ENCODE measurements at places on chromosomes 7 and 10.

GRCh38 chr7:7581531-7582179, 15.0 kb downstream of the MIOS start:
- DNase-seq = no peak

DNA sequence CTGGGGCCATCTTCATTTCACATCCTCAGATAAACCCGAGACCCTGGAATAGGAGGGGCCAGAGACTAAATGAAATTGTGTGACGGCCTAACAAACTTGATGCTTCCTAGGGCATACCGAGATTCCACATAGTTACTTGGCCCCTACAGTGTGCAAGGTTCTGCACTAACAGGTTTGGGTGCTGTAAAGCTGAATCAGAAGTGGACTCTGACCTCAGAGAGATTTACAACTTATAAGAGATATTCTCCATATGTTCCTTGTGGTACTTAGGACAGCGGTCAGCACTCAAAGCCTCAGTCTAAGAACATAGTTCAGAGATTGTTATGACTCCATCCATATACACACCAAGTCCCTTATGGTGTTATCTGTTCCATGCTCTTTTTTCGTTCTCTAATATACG, 55.1 kb upstream of the FHIP2A start:
- DNase-seq = no peak

DNA sequence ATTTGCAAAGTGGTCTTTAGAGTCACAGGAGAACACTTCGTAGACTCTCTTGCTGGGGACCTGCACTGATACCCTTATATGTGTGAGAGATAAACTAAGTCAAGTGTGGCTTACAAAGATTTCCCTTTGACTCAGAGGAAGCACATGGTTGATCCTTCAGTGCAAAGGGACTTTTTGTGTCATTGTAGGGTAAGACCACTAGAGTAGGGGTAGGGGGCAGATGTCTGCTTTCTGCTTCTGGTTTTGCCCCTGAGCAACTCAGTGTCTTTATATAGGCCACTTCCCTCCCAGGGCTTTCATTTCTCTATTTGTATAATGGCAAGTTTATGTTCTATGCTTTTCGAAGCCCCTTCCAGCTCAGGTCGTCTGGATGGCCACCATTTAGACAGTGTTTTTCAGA, 281.7 kb downstream of the SORCS3 start:
- no peak for DNase-seq

GRCh38 chr7:22668971-22669401, 58.0 kb upstream of the IL6 start:
- DNase-seq = no peak

- no peak for DNase-seq
These were observed 141.7 kb upstream of the COL1A2 start for GRCh38 chr7:94252971-94253370.

GRCh38 chr7:38773430-38773829, 135.6 kb downstream of the VPS41 start:
- no peak for DNase-seq

GRCh38 chr7:69619635-69620034, 21.4 kb downstream of the AUTS2 start:
- no peak for DNase-seq

- no peak for DNase-seq
These were observed 390.2 kb upstream of the COBL start for GRCh38 chr7:51706851-51707250.

DNA sequence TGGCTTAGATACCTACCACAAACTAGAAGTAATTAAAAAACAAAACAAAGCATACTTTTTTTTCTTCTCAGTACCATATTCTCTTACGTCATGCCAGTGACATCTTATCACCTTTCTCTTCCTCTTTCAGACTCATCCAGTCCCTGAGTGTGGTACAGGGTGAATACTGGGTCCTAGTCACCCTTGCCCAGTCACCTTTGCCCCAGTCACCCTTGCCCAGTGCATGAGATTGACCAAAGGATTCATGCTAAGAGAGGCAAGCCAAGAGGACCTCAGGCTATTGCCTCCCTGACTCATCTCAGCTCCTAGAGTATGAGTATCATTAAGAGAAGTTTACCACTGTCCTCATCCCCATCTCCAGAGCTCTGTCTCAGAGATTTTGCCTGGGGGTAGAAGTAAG, 10.0 kb upstream of the TSPAN12 start:
- no peak for DNase-seq

- no peak for DNase-seq
These were observed 27.9 kb upstream of the WDR11 start for GRCh38 chr10:120823266-120823665.

DNA sequence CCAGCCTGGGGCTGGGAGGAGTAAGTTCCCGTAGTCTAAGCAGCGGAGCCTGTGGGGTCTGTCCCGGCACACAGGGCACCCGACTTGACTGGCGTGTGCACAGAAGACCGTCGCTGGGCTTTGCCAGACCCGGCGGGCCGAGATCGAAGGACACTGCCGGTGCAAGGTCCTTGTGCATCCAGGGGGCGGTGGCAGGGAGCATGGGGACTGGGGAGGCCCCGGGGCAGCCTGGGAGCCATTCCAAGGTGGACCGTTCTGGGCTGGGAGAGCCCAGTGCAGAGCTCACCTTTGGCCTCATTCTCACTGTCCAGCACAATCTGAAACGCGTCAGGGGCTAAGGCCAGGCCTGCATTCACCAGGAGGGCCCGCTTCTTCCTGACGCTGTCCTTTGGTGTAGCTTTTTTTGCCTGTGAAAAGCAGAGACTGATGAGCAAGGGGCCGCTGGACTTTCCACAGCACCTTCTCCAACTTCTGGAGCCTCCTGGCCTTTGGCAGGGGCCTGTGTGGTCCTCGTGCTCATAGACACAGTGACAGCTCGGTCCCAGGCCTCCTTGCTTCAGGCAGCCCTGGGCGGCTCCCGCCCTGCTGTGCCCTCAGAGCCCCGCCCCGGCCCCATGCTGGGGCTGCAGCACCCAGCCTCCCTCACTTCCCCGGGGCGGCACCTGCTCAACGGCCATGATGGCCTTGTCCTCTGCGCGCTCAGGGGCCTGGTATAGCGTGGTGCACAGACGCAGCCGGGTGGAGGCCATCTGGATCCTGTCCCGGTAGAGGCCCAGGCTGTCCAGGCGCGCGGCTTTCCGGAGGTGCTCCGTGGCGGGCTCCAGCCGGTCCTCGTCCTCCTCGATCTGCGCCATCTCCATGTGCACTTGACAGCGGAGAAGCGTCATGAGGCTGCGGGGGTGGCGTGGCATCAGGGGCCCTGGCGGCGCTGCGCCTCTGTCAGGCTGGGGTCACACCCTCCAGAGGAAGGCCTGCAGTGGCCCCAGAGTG, 20.3 kb downstream of the CFAP46 start:
- no peak for DNase-seq

DNA sequence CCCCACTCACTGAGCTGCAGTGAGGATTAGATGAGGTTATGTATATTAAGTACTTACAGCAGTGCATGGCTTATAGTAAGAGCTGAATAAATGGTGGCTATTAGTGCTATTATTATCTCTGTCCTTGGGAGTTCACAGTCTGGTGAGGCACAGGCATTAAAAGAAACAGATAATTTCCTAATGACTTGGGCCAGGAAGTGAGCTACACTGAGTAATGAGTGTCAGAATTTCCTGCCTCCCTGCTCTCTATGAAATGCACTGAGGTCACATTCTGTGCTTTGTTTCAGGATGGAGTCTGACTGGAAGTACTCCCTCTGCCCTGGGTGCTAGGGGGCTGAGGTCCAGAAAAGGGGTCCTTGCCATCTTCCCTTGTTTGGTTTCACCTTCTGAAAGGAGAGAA, 48.7 kb upstream of the LOXL4 start:
- peak; percentile 65 for DNase-seq

DNA sequence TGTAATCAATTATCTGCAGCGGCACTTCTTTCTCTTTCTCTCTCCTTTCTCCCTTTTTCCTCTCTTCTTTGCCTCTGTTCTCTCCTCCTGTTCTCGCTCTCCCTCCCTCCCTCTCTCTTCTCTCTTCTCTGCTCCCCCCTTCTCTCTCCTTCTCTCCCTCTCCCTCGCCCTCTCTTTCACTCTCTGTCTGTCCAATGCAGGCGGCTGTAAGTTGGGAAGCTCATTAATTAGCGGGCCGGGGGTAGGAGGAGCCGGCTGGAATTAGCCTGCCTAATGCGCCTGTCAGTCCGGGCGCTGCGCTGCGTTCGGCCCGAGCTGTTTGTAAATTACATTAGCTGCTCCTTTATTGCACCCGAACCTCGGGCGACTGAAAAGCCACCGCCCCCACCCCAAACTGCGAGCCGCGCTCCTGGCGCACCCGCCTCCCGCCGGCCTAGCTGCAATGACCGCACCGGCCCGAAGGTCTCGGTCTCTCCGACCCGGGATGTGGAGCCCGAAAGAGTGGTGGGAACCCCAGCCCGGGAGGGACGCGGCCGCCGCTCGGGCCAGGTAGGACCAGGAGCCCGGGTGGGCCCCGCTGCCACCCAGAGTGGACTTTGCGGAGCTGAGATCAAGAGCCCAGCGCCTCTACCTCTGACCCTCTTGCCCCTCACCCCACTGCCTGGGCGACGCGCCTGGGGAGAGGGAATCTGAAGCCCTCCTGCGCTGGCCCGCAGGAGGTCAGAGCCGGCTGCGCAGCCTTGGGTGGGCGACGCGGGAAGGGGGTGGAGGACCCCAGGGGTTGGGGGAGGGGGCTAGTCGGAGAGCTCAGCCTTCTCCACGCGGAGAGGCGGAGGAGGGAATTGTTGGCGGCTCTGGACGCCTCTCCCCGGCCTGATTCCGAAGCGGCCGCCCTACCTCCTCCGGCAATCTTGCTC, at the start of gene LBX1:
Gene LBX1 (minus strand): TSS at position 198 of the 917 bp plus-strand sequence. CDS start 648 bp downstream, outside the sequence.
- DNase-seq = no peak

GRCh38 chr10:90779548-90779947, 78.3 kb downstream of the HTR7 start:
- DNase-seq = peak; percentile 61

DNA sequence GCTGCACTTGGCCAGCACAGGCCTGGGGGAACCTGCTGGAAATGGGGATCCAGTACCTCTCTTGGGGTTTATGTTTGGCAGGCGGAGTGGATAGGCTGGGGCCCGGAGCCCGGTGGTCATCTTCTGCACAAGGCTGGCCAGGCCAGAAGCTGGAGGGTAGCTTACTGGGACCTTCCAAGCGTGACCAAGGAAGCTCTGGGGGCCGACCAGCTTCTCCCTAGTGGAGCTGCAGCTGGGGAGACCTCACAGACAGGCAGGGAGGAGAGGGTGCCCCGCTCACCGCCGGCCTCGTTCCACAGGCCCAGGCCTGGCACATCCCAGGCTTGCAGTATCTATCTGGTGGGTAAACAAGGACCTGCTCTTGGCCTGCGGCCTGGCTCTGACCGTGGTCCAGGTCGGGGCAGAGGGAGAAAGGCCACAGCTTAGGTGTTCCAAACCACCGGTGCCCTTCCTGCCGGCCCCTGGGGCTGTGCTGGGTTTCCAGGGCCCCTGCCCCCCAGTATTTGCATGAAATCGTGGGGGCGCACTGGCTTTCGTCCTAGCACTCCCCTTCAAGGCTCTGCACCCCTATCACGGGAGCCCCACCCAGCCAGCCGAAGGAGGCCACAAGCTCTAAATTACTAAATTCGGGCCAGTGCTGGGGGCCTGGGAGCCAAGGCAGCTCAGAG, 1.5 kb upstream of the ELFN1 start:
- DNase-seq = no peak

GRCh38 chr7:8152489-8153192, 109.3 kb downstream of the ICA1 start:
- DNase-seq = no peak

- peak; percentile 66 for DNase-seq
These were observed 642 bp upstream of the COL13A1 start for GRCh38 chr10:69801094-69801433.

- DNase-seq = no peak
These were observed 13.1 kb upstream of the PDLIM1 start for GRCh38 chr10:95303950-95304349.

DNA sequence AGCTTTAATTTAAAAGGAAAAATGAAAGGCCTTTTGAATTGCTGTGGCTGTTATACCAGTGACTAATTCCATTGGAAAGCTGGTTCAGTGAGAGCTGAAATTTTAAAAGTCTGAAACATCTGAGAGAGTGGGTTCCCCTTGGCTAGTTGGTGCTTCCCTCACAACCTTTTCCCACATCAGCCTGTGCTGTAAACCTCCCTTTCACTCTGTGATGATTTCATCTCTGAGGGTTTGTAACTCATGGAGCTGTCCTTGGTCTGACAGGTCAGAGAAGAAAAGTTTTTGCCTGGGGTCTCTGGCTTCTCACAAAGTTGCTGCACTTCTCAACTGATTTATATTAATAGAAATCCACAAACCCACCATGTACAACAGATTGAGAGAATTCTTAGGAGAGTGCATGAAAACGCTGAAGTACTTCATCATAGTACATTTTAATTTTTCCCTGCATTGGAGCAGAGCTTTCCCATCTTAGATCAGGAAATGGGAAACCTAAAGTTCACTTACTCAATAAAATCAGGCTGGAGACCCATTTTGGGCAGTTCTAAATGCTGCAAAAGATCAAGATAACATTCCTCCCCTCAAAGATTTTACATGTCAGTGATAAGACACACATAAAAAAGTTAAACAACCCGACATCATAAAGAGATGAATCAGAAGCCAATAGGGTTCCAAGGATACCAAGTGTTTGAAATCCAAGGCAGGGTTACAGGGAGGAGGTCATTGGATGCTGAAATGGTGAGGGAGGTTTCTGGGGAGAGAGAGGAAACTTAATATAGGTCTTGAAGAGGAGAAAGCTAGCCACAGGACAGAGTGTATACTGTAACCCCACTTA, 157.0 kb upstream of the MKLN1 start:
- DNase-seq = peak; percentile 37

- no peak for DNase-seq
These were observed 79.9 kb upstream of the RHEB start for GRCh38 chr7:151599401-151600227.

DNA sequence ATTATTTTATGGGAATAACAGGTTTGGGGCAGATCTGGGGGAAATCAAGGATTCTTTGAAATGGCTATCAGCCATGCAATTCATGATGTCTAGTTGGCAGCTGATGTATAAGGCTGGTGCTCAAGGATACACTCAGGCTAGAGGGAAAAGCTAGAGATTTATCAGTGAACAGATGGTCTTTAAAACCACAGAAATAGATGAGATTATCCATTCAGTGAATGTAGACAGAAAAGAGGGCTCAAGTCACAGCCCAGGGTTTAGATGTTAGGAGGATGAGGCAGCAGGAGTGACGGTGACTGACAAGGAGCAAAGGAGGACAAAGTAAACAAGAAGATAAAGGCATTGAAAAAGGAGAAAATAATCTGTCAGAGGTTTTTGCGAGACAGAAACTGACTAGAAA, 238.7 kb downstream of the CDK14 start:
- no peak for DNase-seq

- no peak for DNase-seq
These were observed 54.3 kb downstream of the DLD start for GRCh38 chr7:107945332-107945731.

Measured in suppressor macrophage treated with lipopolysaccharide for 1 hour (primary cell).